Aorta (tissue), 5 donors: ENCODE measurements at places on chromosomes 2 and 18. TPM values are rescaled to one million over a fixed set of nuclear protein-coding genes. Genes with fewer than 3 reads are reported as not detected.

DNA sequence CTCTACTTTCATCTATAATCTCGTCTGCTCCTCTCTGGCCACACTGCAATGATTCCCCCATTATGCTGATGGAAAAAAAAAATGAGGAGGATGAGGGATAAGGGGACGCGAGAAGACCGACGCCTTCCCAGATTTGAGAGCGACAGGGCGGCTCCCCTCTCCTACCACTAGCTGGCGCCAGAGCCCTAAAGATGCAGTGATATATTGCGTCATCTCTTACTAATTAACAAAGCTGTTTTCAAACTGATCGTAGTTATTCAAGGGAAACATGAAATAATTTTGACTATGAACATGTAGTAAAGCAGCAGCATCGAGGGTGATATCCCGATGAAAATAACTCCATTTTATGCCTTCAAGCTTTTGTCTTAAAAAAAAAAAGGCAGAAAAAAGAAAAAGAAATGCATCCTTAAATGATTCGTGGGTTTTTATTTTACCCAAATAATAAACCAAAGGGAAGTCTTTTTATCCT, 48.0 kb upstream of the HNRNPA3 start:
- peak; percentile 86 for DNase-seq

DNA sequence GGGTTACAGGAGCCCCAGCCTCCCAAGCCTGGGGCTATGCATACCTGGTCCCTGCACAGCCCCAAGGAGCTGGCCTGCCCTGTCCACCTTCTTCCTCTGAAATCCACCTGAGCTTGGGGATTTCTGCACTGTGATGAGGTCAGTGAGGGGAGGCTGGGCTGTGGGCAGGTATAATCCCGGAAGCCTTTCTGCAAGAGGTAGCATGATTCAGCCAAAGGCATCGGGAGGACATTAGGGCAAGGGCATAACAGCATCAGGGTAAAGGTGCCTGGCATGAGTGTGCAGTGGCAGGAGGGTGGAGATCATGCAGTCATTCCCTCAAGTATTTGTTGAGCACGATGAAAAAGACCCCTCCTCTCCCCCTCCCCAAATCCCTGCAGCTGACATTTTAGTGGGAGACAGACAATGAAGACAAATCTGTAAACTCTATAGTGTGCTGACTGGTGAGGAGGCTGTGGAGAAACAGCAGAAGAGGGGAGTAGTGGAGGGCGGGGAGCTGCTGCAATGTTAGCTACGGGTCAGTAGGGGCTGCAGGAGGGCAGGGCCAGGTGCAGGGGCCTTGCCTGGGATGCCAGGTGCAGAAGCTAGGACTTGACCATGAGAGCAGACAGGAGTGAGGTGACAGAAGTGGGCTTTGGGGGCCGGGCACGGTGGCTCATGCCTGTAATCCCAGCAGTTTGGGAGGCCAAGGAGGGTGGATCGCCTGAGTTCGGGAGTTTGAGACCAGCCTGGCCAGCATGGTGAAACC, 18.7 kb downstream of the ZFP36L2 start:
- DNase-seq, result no peak

DNA sequence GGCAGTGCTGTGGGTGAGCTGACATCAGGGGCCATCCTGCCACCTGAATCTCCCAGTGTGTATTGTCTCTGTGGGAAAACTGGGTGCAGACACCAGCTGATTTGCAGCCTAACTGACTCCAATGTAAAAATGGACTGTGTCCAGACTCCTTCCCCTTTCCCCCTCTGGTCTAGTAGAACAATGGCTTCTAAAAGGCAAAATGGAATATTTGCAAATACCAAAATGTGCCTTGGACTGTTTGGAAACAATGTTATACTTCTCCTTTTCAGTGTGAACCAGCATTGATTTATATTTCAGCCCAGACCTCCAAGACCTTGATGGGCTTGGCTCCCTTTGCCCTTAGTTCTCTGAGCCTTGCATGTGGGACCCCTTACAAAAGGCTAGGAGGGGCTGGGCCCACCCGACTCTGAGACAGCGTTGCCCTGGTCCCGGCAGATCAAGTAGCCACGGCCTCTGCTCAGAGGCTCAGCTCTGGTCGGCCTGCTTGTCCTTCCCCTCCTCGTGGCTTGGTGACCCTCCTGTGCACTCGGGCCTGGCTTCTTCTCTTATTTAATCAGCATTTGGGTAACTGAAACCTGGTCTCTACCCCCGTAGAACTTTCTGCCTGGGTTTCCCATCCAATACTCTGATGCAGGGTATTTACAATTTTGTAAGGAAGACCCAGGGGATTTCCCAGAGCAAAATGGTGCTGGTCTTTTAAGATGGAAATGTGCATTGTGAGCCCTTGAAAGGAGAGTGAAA, 18.0 kb upstream of the ACKR3 start:
- no peak for DNase-seq

GRCh38 chr2:1482253-1482675, 69.0 kb downstream of the TPO start:
- no peak for DNase-seq

- no peak for DNase-seq
Observed at GRCh38 chr2:204018717-204019116, 82.2 kb downstream of the ICOS start.

DNA sequence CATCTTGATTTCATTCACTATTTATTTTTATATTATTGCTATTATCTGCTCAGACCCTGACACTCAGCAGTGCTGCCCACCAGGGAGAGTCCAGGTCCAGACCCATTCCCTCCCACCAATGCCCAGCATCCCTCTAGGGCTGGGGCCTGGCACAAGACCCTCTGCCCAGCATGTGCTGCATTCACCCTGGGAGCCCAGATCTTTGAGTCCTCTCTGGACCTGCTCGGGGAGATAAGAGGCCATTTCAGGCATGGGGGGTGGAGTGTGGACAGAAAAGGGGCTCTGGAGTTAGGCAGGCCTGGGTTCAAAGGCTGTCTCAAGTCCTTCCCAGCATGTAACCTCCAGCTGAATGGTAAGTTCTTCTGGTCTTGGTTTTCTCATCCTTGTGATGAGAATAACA, 209.6 kb downstream of the CYP26B1 start:
- no peak for DNase-seq

GRCh38 chr2:69309351-69310110, 77.5 kb downstream of the GFPT1 start:
- peak; percentile 79 for DNase-seq

GRCh38 chr2:215409331-215410127, 26.3 kb downstream of the FN1 start:
- DNase-seq, result no peak

Gene DPP4
- 3.5 TPM for total RNA-seq

Gene CFAP65
- total RNA-seq, result not detected
